ENCODE measurements at places on chromosomes 1 and 21.

GRCh38 chr1:51247022-51247421, 10.9 kb downstream of the RNF11 start:
- no peak for DNase-seq

- peak; percentile 98 for DNase-seq
These were observed 992 bp upstream of the USP48 start for GRCh38 chr1:21783679-21784603.

DNA sequence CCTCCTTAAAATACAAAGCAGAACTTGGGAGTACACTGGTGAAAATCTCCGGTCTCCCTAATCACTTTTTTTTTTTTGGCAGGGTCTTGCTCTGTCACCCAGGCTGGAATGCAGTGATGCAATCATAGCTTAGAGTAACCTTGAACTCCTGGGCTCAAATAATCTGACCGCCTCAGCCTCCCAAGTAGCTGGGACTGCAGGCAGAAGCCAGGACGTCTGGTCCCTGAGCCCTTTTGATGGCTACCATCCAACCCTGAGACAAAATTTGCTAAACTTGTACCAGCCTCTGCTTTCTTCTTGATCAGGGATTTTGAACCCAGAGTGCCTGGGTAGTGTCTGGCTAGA, 4.1 kb downstream of the L1TD1 start:
- DNase-seq, result peak; percentile 61

DNA sequence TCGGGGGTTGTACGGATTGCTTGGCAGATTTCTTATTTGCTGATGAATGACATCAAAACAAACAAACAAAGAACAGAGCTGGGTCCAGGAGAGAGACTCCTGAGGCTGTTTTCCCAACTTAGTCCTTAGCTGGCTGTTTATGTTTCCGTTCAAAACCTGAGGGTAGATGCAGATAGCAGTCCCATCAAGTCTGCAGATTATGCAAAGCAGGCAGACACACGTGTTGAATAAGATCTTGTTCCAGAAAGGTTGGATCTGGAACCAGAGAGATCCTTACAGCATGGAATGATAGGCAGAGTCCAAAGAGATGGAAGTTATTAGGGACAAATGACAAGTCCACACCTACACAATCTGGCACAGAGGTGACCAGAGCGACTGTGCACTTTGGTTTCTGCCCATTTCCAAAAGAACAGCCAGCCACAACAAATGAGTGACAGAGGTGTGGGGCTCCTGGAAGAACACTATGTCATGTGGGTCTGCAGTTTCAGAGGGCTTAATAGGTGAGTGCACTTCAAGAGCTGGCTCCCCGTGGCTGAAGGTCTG, 65.5 kb downstream of the MAN1C1 start:
- DNase-seq, result no peak

DNA sequence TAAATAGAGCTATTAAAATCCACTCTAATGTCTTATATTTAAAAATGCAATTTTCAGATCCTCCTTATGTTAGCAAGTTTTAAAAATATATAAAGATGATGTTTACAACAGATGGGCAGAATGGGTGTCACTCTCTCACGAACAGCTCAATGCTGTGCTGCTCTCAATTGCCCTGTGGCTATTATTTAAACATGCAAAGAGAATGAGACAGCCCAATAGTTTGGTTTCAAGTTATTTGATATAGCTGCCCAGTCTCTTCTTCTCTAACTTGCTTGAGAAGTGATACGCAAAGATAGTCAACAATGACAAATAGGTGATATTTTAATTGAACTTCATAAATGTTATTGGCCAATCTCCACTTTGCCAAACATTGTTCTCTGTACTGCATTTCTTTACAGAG, 199.3 kb upstream of the GREM2 start:
- peak; percentile 73 for DNase-seq

DNA sequence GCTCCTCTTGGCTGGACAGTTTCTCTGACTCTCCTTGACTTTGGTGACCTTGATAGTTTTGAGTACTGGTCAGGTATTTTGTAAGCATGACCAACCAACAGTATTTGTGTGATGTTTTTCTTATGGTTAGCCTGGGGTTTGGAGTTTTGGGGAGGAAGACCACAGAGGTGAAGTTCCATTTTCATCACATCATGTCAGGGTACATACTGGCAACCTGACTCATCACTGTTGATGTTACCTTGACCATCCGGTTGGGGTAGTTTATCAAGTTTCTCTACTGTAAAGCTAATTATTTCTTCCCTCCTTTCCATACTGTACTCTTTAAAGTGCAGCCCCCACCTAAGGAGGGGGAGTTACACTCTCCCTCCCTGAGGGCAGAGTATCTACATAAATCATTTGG, 13.4 kb downstream of the OSCP1 start:
- peak; percentile 79 for DNase-seq

- no peak for DNase-seq
These were observed 32.9 kb downstream of the PLEKHA6 start for GRCh38 chr1:204326771-204327300.

DNA sequence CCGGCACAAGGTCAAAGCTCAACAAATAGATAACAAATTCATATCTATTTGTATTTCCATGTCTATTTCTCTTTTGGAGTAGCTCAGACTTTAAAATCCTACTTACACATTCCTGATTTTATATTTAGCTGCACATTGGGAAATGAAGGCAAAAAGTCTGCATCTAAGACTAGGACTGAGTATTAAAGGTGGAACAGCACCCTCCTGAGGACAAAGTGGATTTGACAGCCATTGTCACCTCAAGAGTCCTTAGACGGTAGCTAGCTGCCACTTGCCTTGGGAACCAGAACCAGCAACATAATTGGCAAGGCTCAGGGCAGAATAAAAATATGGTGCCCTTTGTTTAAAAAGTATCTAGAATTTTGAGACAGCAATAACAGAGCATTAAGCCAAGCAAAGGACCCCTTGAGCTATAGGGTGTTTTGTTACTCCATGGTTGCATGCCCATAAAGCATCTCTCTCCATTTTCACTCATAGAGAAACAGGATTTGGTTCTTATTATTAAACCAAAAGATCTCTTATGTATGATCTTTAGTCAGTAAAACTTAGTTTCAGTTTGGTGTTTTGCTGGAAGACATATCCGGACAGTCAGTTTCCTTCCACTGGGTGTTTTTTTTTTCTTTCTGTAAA, 30.0 kb upstream of the SGIP1 start:
- peak; percentile 79 for DNase-seq

DNA sequence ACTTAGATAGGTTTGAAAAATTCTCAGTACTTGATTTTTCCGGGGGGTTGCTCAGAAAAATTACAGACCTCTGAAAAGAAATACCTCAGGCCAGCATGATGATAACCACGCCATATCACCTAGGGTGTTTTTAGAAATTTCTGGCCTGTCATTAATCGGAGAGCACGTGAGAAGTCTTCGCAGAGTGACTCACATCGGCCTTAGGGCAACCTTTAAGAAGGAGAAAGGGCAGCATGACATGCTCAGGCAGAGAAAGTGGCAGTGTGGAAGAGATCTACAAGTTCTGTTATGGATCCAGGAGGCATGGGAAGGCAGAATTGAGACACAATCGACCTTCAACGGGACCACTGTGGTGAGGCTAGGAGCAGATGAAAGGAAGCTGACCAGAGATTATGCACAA, 506.3 kb downstream of the LMO4 start:
- peak; percentile 37 for DNase-seq
